NCI-H187 (cell line): ENCODE measurements at places on chromosomes 4 and X.

GRCh38 chr4:8908206-8908893 lies 36.7 kb upstream of the HMX1 start:
- DNase-seq, result no peak

DNA sequence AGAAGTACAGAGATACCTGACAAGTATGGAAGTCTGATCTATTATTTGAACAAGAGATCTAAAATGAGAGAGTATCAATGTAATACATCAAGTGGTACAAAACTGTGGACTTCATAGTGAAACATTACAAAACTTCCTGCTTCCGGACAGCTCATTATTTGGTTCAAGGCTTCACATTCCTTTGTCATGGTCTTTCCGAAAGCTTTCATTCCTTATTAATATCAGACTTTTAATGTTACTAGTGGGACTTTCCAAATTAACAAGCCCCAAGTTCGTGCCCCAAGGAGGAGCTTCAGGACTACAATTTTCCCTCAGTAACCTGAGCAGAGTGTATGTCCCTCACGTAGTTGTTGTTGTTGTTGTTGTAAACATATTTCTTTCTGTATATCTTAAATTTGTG lies 1.2 kb downstream of the CHIC2 start:
- no peak for DNase-seq

GRCh38 chr4:114659386-114660008 lies 60.9 kb downstream of the UGT8 start:
- DNase-seq, result peak; percentile 24

GRCh38 chr4:139367421-139368090 lies 65.3 kb upstream of the NDUFC1 start:
- DNase-seq, result no peak

GRCh38 chr4:73451404-73451803 lies 15.4 kb downstream of the AFP start:
- no peak for DNase-seq

GRCh38 chr4:156553659-156554058 lies 417.9 kb downstream of the PDGFC start:
- no peak for DNase-seq

- no peak for DNase-seq
Observed at GRCh38 chr4:139267301-139267700, 12.7 kb downstream of the MGARP start.

DNA sequence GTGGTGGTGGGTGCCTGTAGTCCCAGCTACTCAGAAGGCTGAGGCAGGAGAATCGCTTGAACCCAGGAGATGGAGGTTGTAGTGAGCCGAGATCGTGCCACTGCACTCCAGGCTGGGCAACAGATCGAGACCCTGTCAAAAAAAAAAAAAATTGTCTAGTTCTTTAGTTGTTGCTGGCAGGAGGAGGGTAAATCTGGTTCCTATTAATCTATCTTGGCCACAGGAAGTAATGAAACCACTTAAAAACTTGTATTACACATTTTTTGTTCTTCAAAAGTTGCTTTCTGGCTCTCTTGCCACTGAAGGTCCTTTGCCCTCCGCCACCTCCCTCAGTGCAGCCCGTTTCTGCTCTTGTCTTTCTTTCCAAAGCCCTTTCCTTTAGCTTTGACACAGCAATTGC lies 102.9 kb upstream of the ARSJ start:
- no peak for DNase-seq

- DNase-seq, result no peak
Observed at GRCh38 chrX:153927672-153927921, 1.5 kb upstream of the ARHGAP4 start.

GRCh38 chr4:136741468-136741867 lies 790.8 kb downstream of the PCDH18 start:
- no peak for DNase-seq

DNA sequence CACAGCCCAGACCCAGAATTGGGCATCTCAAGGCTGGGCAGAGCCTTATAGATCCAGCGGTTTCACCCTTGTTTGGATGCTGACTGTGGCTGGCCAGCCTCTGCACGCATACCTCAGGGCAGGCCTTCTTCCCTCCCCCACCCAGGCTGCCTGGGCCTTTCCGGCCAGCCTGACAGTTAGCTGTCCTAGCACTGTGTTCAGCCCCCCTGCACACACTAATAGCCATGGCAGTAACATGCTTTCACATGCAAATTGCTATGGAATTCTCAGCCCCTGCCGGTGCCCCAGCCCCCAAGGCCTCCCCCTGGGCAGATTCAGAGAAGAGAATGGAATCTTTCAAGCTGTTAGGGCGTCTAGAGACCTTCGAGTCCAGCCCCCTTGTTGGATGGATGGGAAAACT lies 17.7 kb downstream of the EFNB1 start:
- DNase-seq, result no peak

DNA sequence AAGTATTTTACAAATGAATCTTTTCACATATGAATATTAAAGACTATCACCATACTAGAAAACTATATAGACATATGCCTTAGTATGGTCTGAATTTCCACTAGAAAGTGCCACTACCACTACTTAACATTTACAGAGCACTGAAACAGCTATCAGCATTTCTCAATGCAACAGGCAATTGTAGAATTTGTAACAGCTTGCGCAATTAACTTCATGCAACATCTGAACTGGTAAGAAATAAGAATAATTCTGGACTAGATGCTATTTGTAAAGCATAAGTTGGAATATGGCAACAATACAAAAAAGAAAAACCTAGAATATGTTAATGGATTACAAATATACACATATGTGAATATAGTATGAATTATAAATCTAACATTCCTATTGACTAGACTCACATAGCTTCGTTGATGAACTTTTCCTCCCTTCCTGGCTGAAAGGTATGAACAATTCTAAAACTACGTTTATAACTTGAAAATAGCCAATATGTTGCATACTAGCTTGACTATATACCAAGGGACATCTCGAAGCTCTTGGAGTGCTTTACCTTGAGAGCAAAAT lies 82.0 kb downstream of the ATP8A1 start:
- DNase-seq, result no peak

- DNase-seq, result no peak
Observed at GRCh38 chrX:53227224-53227765, 2.3 kb upstream of the KDM5C start.

GRCh38 chr4:123516576-123516975 lies 120.0 kb downstream of the SPRY1 start:
- DNase-seq, result no peak

- DNase-seq, result no peak
Observed at GRCh38 chrX:17692709-17693346, 44.5 kb upstream of the SCML1 start.

- no peak for DNase-seq
Observed at GRCh38 chrX:80207327-80207726, 192.8 kb downstream of the TBX22 start.

DNA sequence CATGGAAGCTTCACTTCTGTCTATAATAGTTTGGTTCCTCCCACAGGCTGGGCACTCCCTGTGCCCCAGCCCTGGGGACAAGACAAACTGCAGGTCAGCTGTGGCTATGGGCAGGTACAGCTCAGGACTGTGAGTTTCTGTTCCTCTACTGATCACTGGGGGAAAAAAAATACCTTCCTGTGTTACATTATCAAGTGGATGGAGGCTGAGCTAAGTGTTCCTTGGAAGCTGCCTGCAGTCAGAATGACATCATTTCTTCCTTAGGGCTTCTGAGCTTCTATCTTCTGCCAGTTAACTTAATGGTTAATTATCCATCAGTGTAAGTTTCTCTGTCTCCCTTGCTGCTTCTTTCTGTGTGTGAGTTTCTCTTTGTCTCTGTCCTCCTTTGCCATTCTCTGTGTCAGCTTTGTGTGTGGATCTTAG lies 4.6 kb downstream of the RAB33A start:
- no peak for DNase-seq

DNA sequence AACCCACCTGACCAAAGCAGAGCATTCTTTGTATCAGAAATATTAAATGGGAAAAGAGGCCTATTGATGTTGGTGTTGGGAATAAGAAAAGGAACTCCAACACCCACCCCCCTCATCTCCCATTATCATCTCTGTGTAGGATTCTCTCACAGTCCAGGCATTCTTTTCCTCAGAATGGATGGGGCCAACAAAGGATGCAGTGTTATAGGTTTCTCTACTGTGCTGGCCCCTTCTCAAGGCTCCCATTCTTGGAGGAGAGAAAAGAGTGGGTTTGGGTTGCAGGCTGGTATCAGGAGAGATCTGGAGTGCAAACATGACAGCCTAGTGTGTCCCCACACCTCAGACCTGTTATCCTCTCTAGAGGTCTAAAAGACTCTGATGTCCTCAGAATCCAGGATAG lies 59.6 kb downstream of the UGT8 start:
- DNase-seq, result no peak

DNA sequence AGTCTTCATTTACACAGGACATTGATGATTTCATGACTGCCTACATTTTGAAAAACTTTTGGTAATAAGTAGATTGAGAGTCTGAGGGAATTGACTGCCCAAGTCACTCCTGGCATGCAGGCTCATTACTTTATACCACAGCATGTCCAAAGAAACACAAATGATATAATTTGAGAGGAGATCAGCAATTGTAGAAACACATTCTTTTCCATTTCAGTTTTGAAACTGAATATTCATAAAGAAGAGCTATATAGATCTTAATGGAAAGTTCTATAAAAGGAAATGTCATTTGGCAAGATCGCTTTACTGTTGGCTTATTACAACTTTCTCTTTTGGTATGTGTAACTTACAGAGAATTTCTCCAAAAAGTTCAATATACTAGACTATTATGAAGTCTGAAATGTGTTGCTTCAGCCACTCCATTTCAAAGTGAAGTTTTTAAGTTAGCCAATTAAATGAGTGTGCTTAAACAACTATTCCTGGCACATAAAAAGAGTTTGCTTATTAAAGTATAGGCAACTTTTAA lies 158.0 kb downstream of the ARAP2 start:
- DNase-seq, result no peak

- no peak for DNase-seq
Observed at GRCh38 chrX:1491851-1492349, 39.2 kb upstream of the ASMTL start.

GRCh38 chr4:19494961-19495360 lies 756.7 kb upstream of the SLIT2 start:
- no peak for DNase-seq

GRCh38 chr4:83340692-83341343 lies 6.2 kb upstream of the HPSE start:
- DNase-seq, result no peak

DNA sequence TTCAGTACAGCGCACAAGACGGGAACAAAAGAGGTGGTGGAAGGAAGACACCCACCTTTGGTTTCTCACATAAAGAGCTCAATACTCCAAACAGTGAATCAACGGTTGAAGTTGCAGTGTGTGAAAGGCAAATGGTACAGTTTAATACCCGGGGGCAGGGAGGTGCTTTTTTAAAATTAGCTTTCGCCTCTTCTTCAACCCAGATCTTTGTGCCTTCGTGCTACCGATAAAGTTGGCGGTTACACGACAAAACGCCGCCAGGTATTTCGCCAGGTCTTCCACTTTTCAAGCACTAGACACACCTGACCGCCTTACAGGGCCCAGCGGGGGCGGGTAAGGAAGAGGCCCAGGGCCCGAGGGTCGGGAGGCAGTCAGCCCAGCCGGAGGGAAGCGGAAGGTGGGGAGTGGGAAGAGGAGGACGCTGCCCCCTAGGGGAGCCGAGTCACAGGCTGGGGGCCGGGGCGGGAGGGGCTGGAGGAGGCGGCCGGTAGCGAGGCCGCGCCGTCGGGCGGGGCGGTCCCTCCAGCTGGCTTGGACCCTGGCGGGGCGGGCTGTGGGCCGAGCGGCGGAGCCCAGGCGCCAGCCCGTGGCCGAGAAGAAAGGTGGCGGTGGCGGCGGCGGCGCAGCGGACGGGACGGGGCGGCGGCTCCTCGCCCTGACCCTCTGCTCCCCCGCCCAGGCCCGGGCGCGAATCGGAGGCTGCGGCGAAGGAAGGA lies 16.0 kb downstream of the UTP3 start:
- DNase-seq, result peak; percentile 85

DNA sequence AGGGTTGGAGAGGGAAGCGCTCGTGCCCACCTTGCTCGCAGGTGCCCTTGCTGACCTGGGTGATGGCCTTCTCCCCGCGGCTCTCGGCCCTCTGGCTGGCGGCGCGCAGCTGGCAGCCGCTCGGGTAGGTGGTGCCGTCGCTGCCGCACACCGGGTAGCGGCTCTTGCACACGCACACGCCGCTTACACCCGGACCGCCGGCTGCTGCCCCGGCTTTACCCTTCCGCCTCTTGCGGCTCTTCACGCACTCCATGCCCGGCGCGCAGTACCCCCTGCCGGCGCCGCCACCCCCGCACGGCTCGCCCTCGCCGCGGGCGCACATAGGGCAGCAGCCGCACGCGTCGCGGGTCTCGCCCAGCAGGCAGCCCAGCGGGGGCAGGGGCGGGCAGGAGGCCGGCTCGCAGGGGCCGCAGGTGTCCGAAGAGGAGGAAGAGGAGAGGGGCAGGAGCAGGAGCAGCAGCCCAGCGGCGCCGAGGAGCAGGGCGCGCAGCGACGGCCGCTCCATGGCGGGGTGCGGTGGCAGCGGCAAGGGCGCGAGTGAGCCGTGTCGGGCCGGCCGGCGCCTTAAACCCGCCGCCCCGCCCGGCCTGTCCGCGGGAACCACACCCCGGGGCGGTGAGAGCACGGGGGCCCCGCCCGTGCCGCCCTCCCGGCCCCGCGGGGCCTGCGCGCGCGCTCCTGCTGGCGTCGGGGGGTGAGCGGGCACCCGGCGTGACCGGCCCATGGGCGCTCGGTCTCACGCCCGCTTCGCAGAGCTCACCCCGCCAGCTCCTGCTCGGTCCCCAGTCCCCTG lies at the start of gene IGFBP7:
Gene IGFBP7, minus strand, starts transcription at position 539 of the 793 bp plus-strand sequence. Its CDS starts 34 bp downstream, at position 505.
- DNase-seq, result no peak

DNA sequence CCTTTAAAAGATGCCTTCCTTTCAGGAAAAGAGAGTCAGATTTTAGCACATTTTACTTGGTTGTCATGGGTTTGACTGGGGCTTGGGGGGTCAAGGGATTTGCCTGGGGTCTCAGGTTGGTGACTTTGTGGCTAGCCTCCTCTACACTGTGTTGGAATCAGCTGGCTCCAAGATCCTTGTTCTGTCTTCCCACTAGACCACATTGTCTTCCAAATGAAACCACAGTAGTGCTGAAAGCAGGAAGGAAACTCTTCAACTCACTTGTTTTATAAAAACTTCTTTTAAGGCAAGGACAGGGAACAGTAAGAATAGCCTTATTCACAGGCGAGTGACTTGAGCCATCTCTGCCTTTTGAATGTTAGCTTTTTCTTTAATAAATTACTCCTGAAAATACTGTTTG lies 37.0 kb upstream of the OTUD4 start:
- DNase-seq, result no peak
